ENCODE measurements at places on chromosomes 2 and 18. TPM values are rescaled to one million over a fixed set of nuclear protein-coding genes. Genes with fewer than 3 reads are reported as not detected.

The CHMP1B gene
- total RNA-seq = 99.5 TPM

DNA sequence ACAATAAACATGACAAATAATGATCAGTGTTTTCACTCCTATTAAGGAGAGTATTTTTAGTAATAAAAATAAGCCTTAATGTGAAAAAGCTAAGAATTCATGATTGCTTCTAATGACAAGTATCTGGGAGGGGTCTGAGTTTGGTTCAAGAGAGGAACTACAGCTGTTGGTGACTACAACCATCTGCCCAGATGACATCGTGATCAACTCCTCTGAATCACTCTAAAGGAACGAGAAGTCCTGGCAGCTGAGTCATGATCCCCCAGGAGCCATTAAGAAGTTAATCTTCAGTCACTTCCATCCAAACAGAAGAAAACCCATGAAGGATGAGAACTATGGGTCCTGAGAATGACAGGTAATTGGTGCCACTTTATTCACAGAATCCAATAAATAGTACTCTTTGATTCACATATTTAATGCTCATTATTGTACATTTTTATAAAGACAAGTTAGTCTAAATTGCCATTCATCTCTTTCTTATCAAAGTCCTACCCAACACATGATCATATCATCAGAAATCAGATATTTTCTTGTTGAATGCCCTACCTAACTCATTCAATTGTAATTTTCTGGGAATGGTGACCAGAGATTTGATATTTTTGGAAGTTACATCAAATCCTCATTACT, 6.8 kb downstream of the TFPI start:
- no peak for DNase-seq

The INHBB gene
- 21.1 TPM for total RNA-seq

DNA sequence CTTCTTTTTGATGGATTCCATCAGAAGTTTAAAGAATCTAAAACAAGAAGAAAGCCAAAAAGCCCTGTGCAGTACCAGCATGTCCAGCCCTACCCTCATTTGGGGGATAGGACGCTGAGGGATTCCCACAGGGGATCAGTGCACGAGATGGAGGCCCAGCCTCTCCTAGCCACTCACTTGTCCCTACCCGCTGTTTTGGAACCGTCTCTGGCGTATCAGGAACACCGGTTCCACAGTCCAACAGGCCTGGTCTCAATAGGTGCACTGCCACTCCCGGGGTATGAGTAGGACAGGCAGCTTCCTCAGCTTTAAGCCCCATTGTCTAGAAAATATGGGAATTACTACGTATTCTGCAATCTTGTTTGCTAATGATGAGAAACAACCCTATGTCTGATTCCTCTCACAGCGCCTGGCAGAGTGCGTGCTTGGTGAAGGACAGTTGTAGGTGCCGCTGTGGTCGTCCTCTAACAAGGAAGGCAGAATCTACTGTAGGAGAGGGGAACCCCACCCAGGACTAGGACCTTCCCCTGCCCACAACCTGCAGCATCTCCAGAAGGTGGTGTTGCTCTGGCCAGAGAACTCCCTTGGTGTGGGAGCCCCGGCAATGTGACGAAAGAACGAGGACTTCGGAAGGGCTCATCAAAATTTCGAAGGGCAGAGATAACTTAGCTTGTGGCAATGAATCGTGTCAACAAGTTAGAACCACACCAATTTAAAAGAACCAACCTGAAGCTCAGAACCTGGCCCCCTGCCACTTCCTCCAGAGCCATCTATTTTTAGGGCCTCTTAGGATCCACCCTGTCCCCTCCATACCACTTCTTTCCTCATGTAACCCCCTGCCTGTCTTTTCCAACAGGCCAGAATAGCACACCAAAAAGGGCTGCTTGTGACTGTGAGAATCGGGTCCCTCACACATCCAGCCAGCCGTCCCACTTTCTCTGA, 71.7 kb downstream of the POLR1A start:
- peak; percentile 64 for DNase-seq

The RAD51AP2 gene
- not detected for total RNA-seq

GRCh38 chr2:66700677-66701066, 265.7 kb downstream of the MEIS1 start:
- no peak for DNase-seq

GRCh38 chr18:58754544-58755068, 83.3 kb downstream of the MALT1 start:
- no peak for DNase-seq

The NEB gene
- 16.4 TPM for total RNA-seq

DNA sequence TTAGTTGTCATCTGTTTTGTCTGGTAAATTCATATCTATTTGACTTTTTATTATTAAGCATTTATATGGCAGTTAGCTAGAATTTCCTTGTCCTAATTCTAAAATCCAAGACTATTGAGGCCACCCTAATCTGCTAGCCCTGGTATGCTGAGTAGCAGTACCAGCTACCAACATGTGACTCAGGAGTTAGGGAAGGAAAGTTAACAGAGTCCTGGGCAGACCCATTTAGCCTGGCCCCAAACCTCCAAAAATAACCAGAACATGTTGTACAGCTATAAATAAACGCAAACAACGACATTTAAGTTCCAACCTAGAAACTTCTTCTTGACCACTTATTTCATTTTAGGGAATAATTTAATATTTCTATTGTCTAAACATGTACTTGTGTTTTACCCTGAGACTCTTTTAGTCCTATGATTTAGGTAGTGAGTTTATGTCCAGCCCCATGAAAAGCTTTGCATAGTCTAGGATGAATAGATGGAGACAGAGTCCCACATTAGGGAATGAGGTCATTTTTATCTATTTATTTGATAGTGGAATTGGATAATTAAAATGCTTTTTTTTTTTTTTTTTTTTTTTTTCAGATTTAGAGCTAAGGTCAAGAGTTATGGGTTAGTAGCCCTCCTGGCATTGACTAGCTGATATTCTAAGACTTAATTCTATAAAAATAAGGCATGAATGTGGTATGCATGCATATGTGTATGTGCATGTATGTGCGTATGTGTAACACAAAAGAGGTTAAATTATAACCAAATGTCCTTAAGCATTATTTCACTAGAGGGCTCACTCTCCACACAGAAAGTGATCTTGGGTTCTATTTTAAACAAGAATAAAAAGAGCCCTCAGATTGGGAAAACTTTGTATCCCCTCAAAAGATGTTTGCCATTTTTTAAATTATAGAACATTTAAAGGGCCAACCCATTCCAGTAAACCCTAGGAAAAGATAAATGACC, 160.1 kb upstream of the MAPRE2 start:
- no peak for DNase-seq

The DSG1 gene
- total RNA-seq = not detected

DNA sequence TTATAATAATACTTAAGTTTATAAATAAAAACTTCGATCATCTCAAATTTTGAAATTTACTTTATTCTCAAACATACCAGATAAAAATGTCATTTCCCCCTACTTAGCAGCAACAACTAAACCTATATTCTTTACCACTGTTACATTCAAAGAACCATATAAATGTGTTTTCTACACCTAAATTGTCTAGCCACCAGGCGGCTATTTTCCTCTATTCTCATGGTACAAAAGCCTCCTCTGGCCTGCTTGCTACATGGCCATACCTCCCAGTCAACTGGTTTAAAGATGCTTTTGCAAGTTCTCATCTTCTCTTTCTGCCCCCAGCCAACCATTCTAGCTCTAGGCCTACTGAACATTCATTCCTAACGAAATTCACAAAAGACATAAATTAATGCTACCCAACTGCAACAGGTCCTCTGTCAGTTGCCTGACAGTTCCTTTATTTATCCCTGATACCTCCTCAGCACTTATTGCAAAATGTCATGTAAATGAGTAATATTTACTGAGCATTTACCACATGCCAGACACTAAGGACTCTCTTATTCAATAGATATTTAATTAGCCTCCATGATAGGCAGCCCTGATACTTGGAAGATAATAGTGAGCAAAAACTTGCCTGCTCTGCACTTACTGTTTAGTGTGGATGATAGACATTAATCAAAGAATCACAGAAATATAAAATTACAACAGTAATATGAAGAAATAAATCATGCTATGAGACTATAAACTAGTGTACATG, 5.0 kb downstream of the C1D start:
- no peak for DNase-seq

DNA sequence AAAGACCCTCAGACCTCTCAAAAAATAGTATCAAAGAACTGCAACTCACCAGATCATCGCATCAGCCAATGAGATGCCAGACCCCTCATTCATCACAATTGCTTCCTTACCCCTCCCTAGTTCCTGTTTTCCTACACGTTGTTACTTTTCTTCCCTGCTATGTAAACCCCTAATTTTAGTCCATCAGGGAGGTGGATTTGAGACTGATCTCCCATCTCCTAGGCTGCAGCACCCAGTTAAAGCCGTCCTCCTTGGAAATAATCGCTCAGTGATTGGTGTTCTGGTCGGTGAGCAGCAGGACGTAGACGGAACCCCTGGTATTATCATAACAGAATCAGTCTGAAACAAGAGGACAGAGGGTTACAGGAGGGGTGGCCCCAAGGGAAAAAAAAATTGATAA, 44.0 kb upstream of the MAP4K4 start:
- no peak for DNase-seq

GRCh38 chr2:147639891-147640290, 204.9 kb upstream of the ACVR2A start:
- DNase-seq = no peak

The UBE2E3 gene
- 108 TPM for total RNA-seq

The IL1R2 gene
- 3.3 TPM for total RNA-seq

The DPP10 gene
- not detected for total RNA-seq

DNA sequence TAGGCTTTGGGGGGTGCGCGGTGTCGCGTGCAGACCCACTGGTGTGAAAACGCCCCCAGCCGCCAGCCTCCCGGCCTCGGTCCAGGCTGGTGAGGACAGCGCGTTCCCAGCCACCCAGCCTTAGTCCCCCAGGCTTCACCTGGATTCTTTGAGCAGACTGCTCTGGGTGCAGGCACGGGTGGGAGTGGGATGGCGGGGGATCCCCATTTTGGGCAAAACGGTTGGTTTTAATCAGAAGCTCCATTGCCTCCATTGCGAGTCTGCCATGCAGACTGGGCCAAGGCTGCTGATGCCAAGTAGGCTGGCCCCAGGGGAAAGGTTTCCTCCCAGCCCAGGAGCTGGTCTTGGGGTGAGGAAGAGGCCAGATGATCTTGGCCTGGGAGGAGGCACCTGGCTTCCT, 445 bp downstream of the MLPH start:
- DNase-seq = peak; percentile 57

GRCh38 chr18:29154758-29155725, 978.1 kb upstream of the CDH2 start:
- no peak for DNase-seq

The HOXD12 gene
- not detected for total RNA-seq

The TRIM54 gene
- total RNA-seq = 0.54 TPM

The MC2R gene
- not detected for total RNA-seq

The C1D gene
- total RNA-seq = 55.8 TPM

GRCh38 chr2:221562226-221562625, 9.9 kb downstream of the EPHA4 start:
- DNase-seq = no peak

The LYG2 gene
- total RNA-seq = not detected

DNA sequence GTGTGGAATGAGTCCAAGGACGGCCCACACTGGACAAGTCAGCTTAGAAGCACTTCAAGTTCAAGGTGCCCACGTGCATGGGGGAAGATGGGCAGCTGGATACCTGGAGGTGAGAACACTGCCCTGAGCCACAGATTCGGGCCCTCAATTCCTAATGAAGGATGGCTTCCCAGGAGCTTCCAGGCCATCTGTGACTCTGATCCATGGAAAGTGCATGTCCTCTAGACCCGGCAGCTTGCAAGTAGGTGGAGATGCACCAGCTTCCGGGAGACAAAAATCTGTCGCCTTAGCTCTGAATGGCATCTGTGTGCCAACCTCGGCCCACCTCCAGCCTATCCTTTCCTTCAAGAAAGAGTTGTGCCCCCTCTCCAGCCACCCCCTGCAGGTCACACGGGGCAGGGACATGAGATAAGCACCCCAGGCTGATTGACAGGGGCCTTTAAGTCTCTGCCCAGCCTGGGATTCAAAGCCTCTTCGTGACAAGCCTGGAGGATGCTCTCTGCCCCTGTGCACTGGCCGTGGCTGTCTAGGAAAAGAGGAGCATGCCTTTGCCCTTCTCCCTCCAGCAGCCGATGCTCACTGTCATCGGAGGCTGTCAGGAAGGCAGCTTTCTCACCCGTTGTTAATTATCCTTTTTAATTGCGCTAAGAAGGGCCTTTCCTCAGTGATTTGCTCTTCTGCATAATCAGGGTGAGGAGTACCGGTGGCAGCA, 65.5 kb downstream of the BIN1 start:
- no peak for DNase-seq

GRCh38 chr2:95041060-95041823, 15.7 kb downstream of the MAL start:
- peak; percentile 50 for DNase-seq

DNA sequence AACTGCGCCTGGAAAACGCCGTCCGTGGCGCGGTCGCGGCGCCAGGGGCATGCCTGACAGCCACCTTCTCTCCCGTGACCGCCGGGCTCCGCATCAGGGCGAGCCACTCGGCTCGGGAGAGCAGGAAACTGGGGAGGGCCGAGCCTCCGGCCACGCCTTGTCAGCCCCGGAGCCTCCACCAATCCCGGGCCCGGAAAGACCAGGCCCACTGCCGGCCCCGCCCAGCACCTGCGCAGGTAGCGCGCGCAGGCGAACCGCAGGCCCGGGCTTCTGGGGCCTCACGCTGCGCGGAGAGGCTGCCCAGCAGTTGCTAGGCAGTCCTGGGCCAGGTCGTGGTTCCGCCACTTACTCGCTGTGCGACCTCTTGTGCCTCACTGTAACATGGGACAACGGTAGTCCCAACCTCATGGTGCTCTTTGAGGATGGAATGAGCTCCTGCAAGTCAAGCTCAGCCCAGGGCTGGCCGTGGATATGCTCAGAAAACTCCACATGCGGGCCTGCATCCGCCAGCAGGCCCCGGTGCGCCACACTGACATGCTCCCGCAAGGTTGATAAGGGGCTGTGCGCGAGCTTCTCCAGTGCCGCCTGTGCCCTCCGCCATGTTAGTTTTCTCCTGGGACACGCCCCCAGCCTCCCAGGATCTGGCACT, 97.1 kb downstream of the INHBB start:
- peak; percentile 87 for DNase-seq

DNA sequence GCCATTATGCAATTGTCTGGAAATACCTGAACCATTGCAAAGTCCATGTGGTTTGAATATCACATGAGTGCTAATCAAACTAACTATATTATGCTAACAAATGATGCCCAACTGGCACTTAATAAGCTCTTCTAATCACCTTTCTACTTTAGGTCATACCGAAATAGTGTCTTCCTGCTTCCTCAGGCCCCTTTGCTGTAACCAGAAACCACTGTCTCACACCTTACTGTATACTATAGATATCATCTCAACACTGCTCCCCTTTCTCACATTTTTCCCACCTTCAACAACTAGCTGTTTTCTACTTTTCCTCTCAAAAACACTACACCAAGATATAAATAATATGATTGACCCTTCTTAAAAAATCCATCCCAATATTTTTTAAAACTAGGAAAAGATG, 633.9 kb downstream of the BCL11A start:
- DNase-seq = no peak

DNA sequence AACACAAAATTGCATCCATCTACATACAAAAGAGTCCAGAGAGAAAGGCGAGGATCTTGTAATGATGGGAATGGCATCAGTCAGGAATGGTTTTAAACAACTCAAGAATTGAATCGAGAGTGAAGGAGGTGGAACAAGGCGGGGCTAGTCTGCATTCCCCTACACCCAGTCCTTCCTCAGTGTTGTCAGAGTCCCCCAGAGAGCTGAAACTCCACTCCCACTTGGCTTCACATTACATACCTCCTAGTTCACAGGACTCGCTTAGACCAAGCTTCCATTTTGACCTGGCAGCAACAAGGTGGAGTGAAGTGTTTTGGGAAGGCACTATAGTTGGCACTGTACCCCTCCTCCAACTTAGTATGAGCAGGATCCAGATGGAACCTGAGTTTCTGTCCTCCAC, 1273.5 kb upstream of the CRIM1 start:
- DNase-seq = no peak

- DNase-seq = peak; percentile 52
Observed at GRCh38 chr2:43391201-43391877, 164.9 kb upstream of the ZFP36L2 start.

Measured in thyroid gland (tissue), 4 donors.